ENCODE measurements at places on chromosomes 2 and 18.

DNA sequence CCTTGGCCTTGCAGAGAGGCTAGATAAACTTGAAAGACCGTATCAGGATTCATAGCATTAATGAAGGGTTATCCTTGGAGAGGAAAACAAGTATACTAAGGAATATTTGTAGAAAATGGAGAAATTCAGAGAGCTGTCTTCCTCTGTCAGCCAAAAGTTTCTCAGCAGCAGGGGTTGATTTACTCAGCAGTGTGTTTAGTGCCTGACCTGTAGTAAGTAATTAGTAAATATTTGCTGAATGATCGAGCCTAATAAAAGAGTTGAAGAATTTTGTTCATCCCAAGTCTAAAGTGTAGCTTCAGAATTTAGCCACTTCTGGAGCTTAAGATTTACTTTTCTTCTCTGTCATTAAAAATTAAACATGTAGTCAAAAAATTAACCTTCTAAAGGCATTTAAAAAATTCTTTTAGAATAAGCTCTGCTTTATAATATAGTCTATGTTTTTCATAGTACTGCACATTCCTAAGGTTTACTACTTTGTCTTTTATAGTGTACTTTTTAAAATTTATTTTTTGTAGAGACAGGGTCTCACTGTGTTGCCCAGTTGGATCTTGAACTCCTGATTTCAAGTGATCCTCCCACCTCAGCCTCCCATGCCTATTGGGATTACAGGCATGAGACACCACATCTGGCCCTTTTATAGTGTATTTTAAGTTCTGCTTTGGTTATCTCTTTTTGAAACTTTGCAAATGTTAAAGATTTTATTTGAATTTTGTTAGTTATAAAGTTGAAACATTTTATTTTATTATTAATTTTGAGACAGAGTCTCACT, 138.4 kb upstream of the MYO3B start:
- DNase-seq: no peak

DNA sequence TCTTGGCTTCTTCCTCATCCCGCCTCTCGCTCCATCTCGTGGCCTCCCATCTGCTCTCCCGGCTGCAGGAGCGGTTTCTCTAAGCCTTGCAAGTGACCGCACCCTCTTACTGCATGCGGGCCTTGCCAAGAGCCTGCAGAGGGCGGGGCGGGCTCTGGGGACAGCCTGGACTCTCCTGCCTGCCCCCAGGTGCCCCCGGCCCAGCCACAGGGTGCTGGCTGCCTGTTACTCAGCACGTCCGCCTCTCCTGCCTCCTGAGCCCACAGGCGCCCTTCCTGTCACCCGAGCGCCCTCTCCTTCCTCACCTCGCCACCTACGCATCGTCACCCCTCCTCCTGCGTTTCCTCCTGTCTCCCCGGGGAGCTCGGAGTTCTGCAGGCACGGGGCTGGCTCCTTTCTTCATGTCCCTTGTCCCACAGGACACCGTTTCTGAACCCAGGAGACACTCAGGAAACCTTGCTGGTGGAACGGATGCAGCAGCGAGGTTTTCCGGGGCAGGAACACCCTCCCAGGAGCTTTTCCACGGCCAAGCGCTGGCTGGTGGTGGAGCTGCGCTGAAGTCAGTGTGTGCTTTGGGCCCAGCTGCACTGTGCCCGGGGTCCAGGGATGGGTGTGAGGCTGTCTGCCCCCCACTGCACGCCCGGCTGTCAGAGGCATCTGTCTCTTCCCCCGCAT, 28.5 kb downstream of the HPCAL1 start:
- DNase-seq: peak; percentile 15

DNA sequence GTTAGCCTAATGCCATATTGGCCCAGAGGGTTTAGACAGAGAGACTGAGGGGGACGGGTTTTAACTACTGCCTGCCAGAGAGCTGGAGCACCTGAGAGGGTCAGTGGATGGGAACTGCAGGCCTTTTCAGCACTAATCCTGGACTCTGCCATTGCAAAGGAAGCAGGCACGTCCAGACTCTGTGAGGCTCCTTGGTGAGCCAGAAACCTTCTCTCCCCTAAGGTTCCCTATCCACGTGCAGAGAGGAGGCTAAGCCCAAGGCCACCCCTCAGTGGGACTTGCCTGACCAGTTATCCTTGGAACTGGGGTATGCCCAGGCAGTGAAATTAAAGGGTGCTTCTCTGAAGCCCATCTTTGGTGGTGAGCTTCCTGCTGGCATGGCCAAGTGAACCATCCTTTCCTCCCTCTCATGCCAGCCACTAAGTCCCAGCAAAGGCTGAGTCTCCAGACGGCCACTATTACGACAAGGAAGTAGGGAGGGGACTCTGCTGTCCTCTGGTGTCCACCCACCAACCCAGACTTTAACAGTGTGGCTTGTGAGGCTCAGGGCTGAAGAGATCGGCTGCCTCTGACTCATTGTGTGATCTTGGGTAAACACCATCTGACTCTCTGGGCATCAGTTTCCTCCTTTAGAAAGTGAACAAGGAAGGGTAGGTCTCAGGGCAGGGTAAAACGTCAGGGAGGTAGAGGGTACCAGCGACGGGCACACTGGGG, 3.9 kb upstream of the MLPH start:
- DNase-seq: no peak

DNA sequence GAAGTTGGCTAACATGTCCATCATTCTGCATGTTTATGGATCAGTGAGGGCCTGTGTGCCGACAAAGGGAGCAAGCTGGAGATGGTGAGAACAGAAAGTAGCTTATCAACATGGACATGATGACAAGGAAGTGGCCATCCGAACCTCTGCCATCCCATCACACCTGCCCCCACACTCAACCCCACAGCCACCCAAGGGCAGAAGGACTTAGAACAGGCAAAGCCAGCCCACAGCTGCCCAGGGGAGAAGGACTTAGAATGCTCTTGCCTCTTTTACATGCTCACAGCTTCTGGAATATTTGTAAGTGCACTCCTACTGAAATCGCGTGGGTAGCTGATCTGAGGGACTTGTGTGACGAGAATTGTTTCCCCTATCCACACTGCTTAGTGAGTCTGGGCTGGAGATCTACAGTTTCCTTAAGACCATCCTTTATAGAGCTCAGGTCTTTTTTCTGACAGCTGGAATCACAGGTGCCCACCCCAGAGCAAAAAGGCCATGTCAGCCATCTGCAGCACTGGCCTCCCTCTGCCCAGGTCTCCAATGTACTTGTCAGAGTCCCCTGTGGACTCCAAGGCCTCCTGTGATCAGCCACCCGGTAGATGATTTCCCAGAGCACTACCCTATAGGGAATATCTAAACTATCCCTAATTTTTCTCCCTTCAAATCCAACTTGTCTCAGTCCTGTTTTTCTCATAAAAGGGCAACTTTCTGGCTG, 154.1 kb downstream of the SMAD7 start:
- no peak for DNase-seq

GRCh38 chr2:126966601-126967000, 67.9 kb downstream of the TEX51 start:
- no peak for DNase-seq

DNA sequence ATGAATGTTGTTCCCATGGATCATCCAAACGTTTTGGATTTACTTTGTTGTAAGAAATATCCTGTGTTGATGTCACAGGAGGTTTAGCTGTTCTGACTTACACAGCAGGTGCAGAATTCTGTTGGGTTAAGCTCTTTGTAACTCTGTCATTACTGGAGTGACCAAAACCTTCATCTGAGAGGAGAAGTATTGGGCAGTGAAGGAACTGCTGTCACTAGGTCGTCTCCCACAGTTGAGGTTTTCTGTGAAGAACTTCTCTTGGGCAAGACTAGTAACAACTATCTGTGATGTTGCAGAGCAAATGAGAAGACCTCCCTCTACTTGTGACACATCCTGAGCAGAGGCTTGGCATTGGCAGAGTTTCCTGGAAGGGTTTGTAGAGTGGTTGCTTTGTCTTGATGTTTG, 2.9 kb downstream of the SPTBN1 start:
- no peak for DNase-seq

DNA sequence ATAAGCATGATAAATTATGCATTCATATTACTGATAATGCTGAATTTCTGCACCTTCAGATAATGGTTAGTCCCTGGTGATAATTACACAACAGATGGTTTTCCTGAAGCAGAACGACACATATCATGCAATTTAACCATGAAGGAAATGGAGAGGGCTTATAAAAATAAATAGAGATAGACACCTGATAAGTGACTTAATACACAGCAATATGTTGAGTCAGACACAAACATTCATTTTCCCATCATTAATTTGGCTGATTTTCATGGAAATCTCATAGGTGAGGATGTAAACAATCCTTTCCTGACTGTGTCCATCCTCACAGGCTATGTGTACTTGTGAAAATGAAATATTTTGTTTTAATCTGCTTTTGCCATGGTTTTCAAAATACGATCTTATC, 36.9 kb upstream of the DSEL start:
- DNase-seq: no peak

- DNase-seq: no peak
Observed at GRCh38 chr2:101430156-101430555, 42.9 kb upstream of the CREG2 start.

GRCh38 chr18:51196118-51196810, 1.2 kb downstream of the MEX3C start:
- DNase-seq: peak; percentile 37

- DNase-seq: no peak
Observed at GRCh38 chr2:172919732-172920131, 155.9 kb upstream of the MAP3K20 start.

- DNase-seq: no peak
Observed at GRCh38 chr18:73408469-73408868, 540.7 kb upstream of the NETO1 start.

DNA sequence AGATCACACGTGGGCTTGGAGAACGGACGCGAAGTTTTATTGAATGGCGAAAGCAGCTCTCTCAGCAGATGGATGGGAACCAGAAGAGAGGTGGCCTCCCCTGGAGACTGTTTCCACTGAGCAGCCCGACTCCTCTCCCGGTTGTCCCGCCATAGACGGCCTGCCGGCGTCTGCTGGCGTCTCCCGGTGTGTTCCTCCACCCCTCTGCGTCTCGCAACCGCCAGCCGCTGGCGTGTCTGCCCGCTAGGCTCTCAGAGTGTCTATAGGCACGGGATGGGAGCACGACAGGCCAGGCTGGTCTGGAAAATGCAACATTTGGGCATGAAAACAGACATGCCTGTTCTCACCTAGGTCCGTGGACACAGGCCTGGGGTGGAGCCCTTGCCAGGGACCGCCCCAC, 366.7 kb upstream of the SOX11 start:
- DNase-seq: no peak

GRCh38 chr2:37649518-37649917, 21.9 kb downstream of the CDC42EP3 start:
- no peak for DNase-seq

GRCh38 chr2:138877421-138877820, 97.2 kb upstream of the NXPH2 start:
- no peak for DNase-seq

DNA sequence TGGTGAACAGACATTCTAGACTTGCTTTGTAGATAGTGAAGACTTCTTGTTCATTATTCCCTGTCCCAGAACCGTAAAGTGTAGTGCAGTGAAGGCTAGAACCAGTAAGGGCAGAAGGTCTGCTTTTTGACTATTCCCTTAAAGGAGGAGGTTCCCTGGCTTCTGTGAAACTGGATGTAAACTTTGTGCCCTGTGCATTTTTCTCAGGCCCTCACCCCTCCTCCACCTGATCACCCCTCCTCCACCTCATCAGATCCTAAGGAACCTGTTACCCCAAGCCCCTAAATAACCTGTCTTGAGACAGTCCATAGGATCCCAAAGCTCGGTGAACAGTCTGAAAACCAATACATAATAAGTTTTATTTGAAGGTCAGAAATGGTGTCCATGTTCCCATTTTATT, 33.7 kb downstream of the SFT2D3 start:
- DNase-seq: no peak

GRCh38 chr2:230778350-230779063, 65.9 kb downstream of the CAB39 start:
- no peak for DNase-seq
